ENCODE measurements at places on chromosomes 6 and 20.

DNA sequence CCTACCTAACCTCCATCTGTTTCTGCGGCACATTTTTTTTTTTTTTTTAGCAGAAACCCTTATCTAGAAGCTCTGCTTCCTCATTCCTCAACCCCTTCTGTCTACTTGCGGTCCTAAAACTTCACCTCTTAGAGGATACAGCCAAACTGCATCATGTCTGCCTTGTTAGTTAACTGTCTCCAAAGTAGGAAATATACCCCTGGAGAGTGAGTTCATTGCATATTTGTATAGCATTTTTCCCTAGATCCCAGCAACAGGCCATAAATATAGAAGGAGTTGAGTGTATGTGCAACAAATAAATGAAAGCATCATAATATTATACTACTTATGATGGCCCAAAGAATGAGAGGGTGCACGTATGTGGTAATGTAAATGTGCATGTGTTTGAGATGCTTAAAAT is 1288.6 kb upstream of the GJE1 start:
- no peak for DNase-seq

DNA sequence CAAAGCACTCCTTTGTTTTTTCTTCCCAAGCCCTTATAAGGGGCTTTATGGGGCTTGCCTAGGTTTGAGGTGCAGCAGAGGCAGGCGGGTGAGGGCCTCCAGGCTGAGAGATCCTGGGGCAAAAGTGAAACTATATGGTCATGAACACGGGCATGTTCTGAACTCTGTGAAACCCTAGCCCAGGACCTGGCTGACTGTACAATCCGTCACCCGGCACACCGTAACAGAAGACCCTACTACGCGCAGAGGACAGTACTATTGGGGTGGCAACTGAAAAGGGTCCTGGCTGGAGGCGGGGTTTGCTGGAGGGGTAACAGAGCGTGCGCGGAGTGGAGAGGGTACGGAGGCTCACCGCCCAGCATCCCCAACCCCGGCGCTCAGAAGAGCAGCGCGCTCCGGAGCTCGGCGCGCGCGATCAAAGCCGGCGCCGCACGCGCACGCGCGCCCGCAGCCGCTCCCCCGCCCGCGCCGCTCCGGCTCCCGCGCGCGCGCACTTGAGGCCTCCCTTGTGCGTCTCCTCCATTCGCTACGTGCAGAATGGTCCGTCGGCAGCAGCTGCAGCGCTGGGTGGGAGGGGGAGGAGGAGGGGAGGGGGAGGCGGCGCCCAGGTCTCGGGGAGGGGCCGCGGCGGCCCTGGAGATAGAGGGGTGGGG is 54.2 kb downstream of the MRPL14 start:
- no peak for DNase-seq

GRCh38 chr6:170407932-170408331 is 101.4 kb downstream of the FAM120B start:
- DNase-seq, result no peak

- DNase-seq, result no peak
Observed at GRCh38 chr6:16109659-16110305, 19.1 kb upstream of the MYLIP start.

GRCh38 chr6:37516920-37517405 is 17.3 kb upstream of the CCDC167 start:
- DNase-seq, result no peak

DNA sequence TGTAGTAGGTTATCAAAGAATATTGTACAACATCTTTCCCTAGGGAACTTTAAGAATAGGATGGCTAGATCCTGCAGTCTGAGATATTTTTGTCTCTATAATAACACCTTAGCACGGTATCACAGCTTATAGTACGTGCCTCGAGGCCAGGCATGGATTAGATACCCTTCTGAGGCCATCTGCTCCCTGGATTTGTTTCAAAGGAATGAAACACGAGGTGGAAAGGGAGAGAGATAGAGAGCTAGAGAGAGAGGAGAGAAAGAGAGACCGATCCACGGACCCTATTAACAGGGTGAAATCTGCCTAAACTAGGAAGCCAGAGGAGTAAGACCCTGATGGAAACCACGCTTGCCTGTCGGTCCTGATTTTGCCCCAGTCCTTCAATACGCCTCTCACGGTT is 92.5 kb downstream of the CD83 start:
- DNase-seq, result no peak

DNA sequence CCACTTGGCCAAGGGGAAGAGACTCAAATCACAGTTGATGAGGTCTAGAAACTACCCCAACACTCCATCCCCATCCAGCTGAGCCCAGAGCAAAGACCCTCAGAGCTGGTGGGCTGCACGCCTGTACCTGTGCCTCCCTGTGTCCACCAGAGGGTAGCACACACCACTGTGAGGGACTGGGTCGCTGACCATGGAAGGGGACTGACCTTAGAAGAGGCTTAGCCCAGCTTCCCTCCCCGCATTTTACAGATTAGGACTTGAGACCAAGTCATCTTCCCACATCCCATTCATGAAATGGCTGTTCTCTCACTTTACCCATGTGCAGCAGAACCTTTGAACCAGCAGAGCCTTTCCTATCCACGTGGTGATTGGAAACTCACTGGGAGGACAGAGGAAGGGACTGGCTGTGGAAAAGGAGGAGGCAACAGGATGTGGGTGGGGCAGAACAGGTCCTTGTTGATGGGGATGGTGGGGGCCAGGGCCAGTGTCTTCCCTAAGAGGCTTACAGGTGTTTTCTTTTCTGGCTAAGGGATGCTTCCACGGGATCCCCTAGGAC is 44.3 kb downstream of the CPXM1 start:
- no peak for DNase-seq

DNA sequence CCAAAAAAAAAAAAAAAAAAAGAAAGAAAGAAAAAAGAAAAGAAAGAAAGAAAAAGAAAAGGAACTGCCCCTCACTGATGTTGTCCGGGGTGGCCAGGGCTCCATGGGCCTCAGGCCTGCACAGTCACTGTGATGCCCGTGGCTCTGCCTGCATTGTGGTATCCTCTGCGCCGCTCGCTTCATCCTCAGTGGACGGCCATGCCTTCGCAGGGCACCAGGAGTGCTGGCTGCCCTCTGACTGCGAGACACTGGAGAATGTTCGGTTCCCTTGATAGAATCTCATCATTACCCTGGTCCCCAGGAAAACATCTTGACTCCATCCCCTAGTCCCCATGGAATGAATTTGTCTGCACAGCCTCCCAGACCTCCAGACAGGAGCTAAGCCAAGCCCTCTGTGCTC is 61.7 kb downstream of the TMEM242 start:
- DNase-seq, result no peak

DNA sequence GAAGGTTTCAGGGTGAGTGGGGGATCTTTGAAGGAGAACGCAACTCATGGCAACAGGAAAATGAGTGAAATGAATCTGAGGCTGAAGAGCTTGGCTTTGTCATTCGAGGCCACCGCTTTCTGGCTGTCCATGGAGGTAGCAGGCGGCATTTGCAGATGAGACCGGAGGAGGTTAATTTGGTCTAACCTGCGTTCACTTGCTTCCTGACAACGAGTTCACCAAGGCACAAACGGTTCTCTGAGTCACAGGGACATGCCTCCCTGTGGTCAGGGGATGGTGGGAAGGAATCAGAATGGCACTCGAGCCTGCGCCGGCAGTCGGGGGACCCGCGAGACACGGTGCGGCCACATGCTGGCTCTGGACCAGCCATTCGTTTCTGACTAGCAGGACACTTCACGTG is 75.0 kb downstream of the IRF4 start:
- no peak for DNase-seq

GRCh38 chr20:58841539-58842264 is 9.0 kb downstream of the GNAS-AS1 start:
- DNase-seq, result no peak

GRCh38 chr6:153167061-153167891 is 36.2 kb upstream of the RGS17 start:
- DNase-seq, result no peak

- DNase-seq, result no peak
Observed at GRCh38 chr20:50338479-50339391, 148.1 kb downstream of the CEBPB start.

GRCh38 chr6:30405934-30406333 is 61.0 kb downstream of the RPP21 start:
- no peak for DNase-seq

GRCh38 chr20:60167812-60168211 is 209.6 kb downstream of the CDH26 start:
- no peak for DNase-seq

DNA sequence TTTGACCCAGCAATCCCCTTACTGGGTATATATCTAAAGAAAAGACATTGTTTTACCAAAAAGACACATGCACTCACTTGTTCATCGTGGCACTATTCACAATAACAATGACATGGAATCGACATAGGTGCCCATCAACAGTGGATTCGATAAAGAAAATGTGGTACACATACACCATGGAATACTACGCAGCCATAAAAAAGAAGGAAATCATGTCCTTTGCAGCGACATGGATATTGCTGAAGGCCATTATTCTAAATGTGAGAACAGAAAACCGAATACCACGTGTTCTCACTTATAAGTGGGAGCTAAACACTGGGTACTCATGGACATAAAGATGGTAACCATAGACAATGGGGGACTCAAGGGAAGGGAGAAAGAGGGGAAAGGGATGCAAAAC is 222.3 kb downstream of the RNGTT start:
- no peak for DNase-seq

- DNase-seq, result no peak
Observed at GRCh38 chr6:35896228-35896627, 24.7 kb downstream of the SRPK1 start.

DNA sequence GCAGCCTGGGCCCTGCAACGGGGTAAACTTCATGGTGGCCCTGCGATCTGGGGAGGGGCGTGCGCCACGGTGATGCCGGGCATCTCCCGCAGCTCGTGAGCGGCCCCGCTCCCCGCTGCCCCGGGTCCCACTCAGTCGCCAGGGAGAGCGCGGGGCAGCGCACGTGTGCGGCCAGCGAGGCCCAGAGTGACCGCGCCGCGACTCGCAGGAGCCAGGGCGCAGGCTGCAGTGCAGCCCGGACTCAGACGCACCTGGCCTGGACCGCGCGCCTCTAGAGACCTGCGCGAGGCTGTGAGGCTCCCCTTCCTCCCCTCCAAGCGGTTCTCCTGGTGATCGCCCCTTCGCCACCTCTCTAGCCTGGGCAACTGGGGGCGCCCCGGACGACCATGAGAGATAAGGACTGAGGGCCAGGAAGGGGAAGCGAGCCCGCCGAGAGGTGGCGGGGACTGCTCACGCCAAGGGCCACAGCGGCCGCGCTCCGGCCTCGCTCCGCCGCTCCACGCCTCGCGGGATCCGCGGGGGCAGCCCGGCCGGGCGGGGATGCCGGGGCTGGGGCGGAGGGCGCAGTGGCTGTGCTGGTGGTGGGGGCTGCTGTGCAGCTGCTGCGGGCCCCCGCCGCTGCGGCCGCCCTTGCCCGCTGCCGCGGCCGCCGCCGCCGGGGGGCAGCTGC is 652 bp downstream of the BMP6 start:
- no peak for DNase-seq

- no peak for DNase-seq
Observed at GRCh38 chr6:45438849-45439406, 61.2 kb upstream of the SUPT3H start.

GRCh38 chr6:3348821-3349220 is 90.1 kb downstream of the PSMG4 start:
- DNase-seq, result no peak

DNA sequence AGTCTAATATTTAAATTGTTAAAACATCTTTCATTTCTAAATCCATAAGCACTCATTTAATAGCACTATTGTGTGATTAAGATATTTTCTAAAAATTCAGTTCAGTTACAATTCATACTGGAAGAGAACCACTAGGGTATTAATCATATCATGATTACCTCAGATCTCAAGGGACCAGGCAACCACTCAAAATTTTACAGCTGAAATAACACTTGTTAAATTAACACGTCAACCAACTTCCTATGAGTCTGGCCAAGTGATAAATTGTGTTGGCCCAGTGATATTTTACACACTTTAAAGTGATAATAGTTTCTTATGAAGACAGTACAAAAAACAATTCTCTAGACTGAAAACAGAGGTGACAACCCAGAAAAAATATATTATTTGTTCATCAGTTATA is 869.0 kb upstream of the ADGRB3 start:
- DNase-seq, result no peak
